ENCODE measurements at places on chromosomes 1 and 21.

DNA sequence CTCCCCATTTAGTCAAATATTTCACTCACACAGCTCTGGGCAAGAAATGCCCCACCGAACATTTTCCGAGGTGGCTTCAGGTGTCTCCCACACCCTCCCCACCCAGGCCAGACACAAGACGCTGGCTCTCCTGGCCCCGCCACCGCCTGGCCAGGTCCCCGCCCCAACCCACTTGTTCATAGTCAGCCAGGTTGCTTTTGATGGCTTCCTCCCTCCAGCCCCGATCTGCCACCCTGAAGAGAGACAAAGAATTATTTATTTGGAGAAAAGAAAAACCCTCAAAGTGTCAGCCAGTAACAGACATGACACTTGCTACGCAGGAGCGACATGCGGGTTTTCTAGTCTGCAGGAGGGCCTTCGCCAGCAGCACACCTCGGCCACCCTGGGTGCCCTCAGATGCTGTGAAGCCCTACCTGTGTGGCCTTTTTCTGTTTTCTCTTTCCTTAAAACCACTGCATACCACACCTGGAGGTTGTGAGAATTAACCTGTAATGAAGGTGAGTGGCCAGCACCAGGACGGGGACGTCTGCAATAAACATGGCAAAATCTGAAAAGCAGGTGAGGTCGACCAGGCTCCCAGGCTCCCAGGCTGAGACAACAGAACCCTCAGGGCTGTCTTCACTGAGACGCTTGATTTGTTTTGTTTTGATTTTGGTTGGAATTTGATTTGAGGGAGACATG lies 27.2 kb downstream of the SSBP3 start:
- no peak for DNase-seq

DNA sequence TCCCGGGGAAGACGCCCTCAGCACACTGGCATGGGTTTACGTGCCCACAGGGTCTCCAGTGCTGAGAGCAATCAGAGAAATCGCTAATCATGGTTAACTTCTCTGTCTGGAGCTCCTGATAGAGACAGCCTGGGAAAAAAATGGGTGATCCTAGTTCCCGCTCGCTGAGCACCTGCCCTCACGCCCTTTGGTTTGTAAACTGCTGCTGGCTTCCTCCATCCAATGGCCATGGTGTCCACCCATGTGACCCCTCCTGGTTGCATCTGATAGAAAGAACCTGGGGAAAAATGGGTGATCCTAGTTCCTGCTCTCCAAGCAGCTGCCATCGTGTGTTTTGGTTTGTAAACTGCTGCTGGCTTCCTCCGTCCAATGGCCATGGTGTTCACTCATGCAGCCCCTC lies 402.2 kb downstream of the PRDM2 start:
- DNase-seq, result no peak

GRCh38 chr21:25555492-25555891 lies 51.8 kb downstream of the MRPL39 start:
- no peak for DNase-seq

- DNase-seq, result no peak
Observed at GRCh38 chr1:235190431-235190830, 29.4 kb upstream of the RBM34 start.

DNA sequence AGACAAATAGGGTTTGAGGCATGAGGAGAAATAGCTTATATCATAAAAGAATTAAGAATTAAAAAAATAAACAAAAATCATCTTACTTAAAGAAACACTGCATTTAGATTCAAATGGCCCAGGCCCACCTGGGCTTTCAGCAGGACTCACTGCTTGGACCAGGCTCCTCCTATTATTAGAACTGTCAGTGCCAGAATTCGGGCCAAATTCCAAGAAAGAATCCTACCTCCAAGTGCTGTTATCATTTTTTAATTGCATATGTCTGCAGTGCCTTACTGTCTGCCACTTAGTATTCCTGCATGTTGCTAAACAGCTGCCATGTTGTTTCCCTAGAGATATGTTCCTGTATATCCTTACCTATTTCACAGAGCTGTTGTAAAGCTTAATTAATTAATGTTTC lies 112.0 kb downstream of the BARHL2 start:
- no peak for DNase-seq

GRCh38 chr1:9164532-9164900 lies 35.6 kb upstream of the GPR157 start:
- no peak for DNase-seq

GRCh38 chr1:94887106-94887505 lies 39.8 kb downstream of the CNN3 start:
- DNase-seq, result no peak

GRCh38 chr1:59233444-59233843 lies 63.5 kb upstream of the FGGY start:
- no peak for DNase-seq

- DNase-seq, result no peak
Observed at GRCh38 chr21:38957575-38958322, 152.0 kb downstream of the ETS2 start.

- no peak for DNase-seq
Observed at GRCh38 chr1:53334781-53335180, 6.9 kb upstream of the LRP8 start.

DNA sequence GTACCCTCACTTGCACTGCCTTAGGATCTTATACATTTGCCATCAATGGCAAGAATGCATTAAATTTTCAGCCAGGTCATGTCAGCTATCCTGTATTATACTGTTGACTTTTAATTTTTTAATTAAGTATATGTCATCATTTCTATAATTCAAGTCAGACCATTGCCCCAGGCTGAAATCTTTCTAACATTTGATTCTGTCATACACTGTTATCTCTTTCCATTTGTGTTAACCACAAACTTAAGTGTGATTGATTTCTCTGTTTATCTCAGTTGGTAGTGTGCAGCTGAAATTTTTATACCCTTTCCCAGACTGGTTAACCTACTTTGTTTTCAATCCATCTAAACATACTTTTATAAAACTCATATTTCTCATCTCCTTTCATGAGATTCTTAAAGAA lies 153.3 kb downstream of the ZP4 start:
- no peak for DNase-seq

DNA sequence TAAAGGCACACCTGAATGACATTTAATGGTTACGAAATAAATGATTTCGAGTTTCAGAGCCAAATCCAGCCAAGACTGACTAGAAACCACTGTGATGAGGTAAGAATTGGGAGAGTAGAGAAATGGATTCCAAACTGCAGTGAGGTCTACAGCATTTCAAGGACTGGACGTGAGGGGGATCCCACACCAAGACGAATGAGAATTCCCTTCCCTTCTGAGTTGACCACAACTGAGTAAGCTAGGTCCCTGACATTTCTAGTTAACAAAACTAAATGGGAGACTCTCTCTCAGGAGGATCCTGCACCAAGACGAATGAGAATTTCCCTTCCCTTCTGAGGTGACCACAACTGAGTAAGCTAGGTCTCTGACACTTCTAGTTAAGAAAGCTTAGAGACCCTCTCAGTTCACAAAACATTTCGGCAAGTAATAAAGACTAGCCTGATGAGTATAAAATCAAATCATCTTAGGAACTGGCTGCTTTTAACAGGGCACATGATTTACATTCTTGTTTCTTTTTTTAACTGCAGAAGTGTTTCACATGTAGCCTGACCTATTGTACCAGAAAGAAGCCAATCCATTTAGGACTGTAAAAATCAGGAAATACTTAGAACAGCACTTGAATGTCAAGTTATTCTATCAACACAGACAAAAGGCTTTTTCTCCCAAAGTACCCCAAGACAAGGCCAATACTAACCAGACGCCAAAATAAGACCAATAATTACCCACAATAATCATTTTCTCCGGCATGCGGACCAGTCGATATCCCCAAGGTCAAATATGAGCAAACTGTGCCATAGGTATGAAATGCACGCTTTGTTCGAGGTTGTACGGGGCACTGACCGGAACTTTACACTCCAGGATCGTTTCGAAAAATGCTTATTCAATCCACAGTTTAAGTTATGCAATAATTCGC lies 1.4 kb upstream of the SPATA1 start:
- no peak for DNase-seq
